ENCODE measurements at places on chromosomes 4 and X.

DNA sequence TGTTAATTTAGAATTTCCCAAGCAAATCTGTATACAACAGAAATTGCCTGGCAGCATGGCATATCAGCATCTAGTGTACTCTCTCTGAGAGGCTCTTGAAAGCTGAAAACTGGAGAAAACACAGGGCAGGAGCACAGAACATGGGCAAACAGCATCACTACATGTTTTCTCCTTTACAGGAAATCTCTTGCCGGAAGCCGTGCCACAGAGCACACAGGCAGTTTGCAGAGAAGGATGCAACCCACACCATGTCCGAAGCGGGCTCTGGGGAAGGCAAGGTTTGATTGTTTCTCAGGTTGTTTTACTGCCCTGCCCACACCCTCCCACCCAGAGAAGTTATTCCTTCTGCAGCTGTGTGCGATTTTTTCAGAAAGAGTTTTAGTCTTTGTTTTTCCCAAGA is 41.1 kb upstream of the FAM9C start:
- DNase-seq: no peak

DNA sequence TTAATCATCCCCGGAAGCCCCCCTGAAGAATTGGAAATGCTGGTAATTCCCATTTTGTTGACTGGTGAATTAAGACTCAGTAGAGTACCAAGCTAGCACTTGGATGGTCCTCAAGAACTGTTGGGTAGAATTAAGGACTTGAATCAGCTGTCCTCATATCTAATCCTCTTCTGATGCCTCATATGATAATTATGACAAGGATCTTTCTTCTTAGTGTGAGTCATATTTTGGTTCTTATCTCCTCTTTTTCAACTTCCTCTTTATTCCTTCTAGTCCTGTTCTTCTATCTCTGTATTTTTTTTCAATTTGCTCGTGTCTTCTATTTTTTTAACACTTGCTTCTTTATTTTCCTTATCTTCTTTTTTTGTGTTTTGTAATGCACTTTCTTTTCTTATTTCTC is 206.3 kb upstream of the ANXA3 start:
- DNase-seq: no peak

DNA sequence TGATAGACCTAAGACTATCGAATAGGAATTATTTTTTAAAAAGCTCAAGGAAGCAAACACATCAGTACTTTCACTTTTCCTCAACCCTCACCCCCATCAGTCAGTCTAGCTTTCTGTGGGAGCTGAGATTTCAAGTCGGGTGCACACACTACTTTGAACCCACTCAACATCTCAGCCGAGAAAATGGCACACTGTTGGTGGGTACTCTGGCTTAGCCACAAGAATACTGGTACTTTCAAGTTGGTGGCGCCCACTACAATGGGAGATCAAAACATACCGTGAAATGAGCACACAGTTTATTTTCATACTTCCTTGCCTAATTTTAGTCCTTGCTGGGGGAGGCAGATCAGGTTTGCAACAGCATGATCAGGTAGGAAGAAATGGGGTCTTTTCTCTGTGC is 10.2 kb downstream of the CD40LG start:
- DNase-seq: no peak

GRCh38 chr4:142281999-142282398 is 564.1 kb downstream of the INPP4B start:
- DNase-seq: no peak

DNA sequence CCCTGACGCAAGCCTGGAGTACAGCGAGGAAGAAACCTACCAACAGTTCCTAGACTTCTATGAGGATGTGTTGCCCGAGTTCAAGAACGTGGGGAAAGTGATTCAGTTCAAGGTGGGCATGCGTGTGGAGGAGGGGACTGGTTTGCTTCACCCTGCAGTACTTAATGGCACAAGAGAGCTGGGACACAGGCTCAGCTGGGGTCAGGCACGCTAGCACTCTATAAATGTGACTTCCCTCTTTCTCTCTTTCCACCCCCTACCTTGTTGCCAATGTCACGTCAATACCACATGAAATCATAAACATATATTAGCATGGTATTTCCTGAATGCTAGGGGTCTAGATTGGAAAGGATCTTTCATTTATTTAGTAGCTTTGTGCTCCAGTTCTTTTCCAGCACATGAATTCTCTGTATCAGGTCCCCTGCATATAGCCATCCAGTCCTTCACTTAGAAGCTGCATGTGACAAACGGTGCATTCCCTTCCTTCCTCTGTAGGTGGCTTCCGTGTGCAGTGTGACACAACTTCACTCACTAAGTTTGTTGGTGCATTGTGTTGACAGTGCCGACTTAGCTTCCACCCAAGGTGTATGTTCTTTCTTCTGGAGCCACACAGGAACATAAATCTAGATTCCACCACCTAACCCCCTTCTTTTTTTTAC is 25.6 kb downstream of the ZRSR2 start:
- no peak for DNase-seq

GRCh38 chr4:163180090-163180489 is 13.4 kb upstream of the NAF1 start:
- DNase-seq: no peak

- no peak for DNase-seq
Observed at GRCh38 chrX:154082396-154083125, 15.0 kb downstream of the MECP2 start.

GRCh38 chr4:108080747-108081146 is 88.0 kb downstream of the LEF1 start:
- DNase-seq: no peak

DNA sequence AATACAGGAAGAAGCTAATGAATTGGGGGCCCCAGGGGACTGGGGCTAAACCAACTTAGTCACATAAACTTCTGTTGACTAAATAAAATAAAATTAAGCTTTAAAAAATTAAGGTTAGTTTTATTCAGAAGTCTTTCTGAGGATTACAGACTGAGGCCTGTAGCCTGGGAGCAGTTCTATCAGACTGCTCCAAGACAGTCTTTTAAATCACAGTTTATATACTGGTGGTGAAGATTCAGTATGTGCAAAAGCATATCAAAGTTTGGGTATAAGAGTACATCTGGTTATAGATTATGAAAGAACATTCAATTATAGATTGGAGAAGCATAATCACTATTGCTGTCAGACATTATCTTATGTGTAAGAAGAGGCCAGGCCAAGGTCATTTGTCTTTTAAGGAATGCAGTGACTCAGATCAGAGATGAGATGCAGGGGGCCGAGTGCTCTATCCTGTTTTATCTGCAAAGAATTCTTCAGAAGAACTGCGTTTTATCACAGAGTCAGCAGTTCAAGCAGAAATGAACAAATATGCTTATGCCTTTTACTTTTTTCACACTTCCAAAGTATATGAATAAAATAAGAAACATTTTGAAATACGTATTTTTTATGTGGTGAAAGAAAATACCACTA is 109.4 kb downstream of the PDHA2 start:
- DNase-seq: no peak

GRCh38 chrX:104961926-104962325 is 258.6 kb downstream of the TEX13A start:
- no peak for DNase-seq

DNA sequence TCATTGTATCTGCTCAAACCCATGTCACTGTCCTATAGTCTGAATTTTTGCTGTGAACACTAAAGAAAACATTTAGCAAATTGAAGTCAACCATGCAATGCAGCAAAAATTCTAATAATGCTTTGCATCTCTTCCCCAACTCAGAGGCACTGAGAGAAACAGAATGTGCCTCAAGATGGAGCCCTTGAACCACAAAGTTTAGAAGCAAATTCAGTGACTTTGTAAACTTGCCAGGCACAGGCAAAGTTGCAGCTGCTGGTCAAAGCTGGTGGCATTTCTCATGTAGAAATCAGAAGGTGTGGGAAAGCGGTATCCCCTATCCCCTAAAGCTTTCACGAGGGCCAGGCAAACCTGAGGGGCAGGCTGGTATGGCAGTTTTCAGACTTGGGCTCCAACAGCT is 121.7 kb upstream of the DIPK2B start:
- DNase-seq: no peak

DNA sequence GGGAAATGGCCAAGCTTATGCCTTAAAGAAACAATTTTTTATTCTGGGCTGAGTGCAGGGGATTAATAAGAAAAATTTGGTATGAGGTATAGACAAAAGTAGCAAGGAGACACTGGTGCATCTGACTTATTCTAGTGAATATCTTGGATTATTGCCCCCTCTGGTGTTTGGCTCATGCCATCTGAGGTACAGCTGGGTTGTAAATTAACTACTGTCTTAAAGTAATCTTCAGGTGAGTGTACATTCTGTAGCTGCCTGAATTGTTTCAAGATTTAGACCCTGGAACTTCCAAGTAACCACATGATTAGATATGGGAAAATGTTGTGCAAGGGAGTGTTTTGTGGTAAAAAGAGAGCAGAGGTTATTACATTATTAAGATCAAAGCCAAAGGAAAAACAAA is 988.7 kb downstream of the FAM133A start:
- no peak for DNase-seq

All from NCI-H187 (cell line).